ENCODE measurements at places on chromosomes 16 and 17.

GRCh38 chr17:61574542-61575351, 16.3 kb downstream of the NACA2 start:
- DNase-seq, result no peak

DNA sequence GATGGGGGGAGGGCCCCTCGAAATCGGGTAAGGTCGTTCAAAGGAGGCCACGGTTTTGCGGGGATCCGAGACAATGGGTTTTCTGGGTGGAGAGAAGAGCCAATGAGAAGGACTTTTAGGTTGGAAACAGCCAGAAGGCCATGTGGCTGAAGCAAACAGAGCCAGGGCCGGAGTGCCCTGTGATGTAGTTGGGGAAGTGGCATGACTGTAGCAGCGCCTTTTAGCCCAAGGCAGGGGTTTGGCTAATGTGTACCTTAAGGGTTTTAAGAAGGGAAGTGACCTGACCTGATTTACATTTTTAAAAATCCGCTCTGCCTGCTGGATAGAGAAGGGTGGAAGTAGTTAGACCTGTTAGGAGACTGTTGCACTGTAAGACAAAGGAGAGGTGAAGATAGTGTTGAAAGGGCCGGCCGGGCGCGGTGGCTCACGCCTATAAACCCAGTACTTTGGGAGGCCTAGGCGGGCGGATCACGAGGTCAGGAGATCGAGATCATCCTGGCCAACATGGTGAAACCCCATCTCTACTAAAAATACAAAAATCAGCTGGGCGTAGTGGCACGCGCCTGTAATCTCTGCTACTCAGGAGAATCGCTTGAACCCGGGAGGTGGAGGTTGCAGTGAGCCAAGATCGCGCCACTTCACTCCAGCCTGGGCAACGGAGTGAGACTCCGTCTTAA, 1.0 kb downstream of the LYRM1 start:
- peak; percentile 45 for DNase-seq

DNA sequence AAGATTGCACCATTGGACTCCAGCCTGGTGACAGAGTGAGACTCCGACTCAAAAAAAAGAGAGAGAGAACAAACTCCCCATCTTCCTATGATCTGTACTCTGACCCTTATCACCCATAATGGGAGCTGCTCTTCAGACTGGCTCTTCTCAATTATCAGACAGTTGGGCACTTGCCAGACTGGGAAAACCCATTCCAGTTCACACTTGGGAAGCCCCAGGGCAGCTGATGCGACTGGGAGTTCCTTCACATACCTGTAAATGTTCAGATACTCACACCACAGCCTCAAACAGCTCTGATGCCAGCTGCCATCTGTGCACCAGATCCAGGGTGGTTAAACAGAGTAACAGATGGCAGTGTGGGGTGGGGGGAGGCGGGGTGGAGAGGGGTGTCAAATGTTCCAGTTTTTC, 23.8 kb upstream of the TMEM101 start:
- DNase-seq, result no peak

DNA sequence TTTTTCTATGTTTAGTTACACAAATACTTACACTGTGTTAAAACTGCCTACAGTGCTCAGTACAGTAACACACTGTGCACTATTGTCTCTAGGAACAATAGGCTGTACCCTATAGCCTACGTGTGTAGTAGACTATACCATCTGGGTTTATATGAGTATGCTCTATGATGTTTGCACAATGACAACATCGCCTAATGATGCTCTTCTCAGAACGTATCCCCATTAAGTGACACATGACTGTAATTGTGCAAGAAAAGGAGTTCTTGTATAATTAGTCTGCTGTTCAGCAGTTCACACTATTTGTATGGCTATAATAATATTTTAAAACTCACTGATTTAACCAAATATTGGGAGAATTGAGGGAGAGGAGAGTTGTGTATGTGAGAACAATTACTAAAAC, 173.7 kb downstream of the TRIM37 start:
- no peak for DNase-seq

GRCh38 chr17:20948984-20949777, 93.6 kb downstream of the USP22 start:
- DNase-seq, result no peak

- no peak for DNase-seq
Measured at GRCh38 chr17:72380737-72381136, 259.9 kb downstream of the SOX9 start.

Measured in C1 segment of cervical spinal cord (tissue), 14 donors.